ENCODE measurements at places on chromosomes 3 and 15.

- DNase-seq: peak; percentile 5
These were observed 768 bp upstream of the SEMA5B start for GRCh38 chr3:123028233-123028828.

- no peak for DNase-seq
These were observed 137.7 kb downstream of the LRIG1 start for GRCh38 chr3:66363148-66363547.

DNA sequence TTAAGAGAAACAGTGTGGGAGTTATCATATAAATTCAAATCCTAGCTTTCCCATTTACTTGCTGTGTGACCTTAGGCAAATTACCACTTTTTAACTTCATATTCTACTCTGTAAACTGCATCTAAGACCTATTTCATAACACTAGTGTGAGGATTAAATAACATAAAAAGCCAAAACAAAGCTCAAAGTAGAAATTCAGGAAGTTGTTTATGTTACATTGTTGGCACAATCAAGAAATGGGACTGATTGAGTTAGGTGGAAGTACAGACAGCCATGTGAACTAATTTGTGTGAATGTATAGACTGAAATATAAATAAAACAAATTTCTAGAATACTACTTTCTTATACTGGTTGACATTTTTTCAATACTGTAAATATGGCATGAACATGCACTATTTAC is 131.7 kb downstream of the STAG1 start:
- no peak for DNase-seq

DNA sequence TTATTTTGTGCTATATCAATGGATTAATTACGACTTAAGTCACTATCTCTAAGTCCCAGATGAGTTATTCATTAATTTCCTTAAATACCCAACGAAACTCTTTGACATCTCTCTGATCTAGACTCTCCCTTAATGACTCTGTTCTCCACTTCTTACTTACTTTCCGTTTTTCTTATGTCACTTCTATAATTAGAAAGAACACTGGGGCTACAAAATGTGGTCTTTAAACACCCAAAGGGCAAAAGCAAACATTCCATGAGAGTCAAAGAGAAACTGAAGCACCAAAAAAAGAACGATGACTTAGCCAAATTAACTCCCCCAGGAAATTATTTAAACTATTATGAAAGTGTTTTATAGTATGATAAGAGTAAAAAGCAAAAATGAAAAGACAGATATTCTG is 166.4 kb upstream of the UBE2E2 start:
- no peak for DNase-seq

All from SW 1271 (cell line).